Mesendoderm (in vitro differentiated cells): ENCODE measurements at places on chromosomes 3 and 15.

- no peak for DNase-seq
These were observed 17.9 kb upstream of the POLG start for GRCh38 chr15:89352476-89352875.

GRCh38 chr15:48544778-48545177 is 100.7 kb downstream of the FBN1 start:
- no peak for DNase-seq

- no peak for DNase-seq
These were observed 159.3 kb downstream of the IL1RAP start for GRCh38 chr3:190673148-190673547.

GRCh38 chr3:148863814-148864213 is 1.3 kb upstream of the CPA3 start:
- no peak for DNase-seq

DNA sequence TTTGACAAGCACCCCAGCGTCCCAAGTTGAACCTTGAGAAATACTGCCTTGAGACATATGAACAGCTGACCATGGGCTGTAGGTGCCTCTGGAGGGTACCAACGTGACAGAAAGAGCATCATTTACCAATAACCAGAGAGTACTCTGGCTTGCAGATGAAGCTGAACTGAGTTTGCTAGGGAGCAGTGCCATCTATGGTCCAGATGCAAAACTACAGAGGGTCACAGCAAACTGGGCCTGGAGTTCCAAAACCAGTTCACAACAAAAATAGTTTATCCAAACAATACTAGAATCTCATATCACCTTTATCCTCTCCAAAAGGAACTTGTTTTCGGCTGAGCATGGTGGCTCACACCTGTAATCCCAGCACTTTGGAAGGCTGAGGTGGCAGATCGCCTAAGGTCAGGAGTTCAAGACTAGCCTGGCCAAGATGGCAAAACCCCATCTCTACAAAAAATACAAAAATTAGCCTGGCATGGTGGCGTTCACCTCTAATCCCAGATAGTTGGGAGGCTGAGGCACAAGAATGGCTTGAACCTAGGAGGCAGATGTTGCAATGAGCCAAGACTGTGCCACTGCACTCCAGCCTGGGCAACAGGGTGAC is 69.3 kb downstream of the CHAC1 start:
- DNase-seq, result peak; percentile 58

GRCh38 chr3:133400006-133400515 is at the start of gene BFSP2:
Gene BFSP2, plus strand, starts transcription at chr3:133400056. Its CDS starts 28 bp downstream, at chr3:133400084.
- no peak for DNase-seq

GRCh38 chr3:71778353-71778752 is 6.6 kb downstream of the PROK2 start:
- no peak for DNase-seq

- DNase-seq, result no peak
These were observed 544.1 kb upstream of the MDFIC2 start for GRCh38 chr3:70856414-70857162.

DNA sequence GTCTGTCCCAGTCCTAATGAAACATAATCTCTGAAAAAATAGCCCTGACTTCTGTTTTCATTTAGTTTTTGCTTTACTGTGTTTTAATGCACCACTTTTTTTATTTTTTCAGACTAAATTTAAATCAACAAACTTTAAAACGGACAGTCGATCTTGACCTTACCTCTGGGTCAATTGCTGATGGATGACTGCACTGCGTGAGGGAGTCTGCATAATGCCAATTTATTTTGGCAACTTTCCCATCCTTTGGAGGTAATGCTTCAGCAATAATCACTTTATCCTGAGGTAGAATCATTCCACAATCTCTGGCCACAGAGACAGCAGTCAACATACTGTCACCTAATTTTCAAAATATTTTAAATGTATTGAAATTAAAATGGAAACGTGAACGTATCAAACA is 32.5 kb upstream of the GP5 start:
- no peak for DNase-seq

DNA sequence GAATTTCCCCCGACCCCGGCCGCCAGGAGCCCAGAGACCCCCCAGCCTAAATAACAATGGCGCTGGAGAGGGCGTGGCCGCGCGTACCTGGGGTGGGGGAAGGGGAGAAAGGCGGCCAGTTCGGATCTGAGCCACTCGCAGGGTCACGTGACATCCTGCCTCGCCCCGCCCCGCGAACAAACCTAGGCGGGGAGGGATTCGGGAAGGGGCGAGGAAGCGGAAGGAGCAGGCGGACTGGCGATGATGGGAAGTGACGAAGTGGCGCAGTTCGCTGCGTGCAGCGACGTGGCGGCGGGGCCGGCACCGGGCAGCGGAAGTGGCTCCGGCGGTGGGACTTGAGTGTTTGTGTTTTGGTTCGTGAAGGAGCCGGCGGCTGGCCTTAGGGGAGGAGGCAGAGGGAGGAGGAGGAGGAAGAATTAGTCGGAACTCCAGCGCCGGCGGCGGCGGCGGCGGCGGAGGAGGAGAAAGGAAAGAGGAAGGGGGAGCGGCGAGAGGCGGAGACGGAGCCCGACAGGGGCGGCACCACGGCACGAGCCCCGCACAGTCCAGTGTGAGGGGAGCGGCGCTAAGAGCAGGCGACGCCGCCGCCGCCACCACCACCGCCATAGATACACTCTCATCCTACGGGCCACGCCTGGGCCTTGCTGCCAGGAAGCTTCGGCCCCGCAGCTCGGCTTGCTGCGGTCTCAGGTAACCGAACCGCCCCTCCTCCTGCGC is at the start of gene RAB5A:
RAB5A (plus strand) TSS at position 266 of the 717 bp plus-strand sequence. CDS start 3,802 bp downstream, outside the sequence.
- peak; percentile 99 for DNase-seq

GRCh38 chr3:39267631-39268548 is 11.9 kb downstream of the CX3CR1 start:
- no peak for DNase-seq

GRCh38 chr15:68900027-68900426 is 30.3 kb upstream of the SPESP1 start:
- no peak for DNase-seq

DNA sequence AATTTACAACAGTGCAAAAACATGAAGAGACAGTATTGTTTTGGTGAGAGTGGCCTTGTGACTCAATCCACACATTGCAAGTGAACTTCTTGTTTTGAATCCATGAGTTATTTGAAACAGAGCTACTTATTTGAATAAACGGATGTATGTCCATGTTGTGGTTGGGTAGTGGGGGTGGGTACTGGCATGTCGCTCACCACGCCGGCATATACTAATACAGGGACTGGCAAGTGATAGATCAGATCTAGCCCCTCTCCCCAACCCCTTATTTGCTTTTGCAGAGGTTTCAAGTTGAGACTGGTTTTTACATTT is 83.8 kb downstream of the EDEM1 start:
- DNase-seq, result no peak

GRCh38 chr3:49801160-49801559 is 1.5 kb upstream of the CDHR4 start:
- DNase-seq, result no peak

- no peak for DNase-seq
These were observed 25.1 kb downstream of the MCTP2 start for GRCh38 chr15:94256511-94256910.

DNA sequence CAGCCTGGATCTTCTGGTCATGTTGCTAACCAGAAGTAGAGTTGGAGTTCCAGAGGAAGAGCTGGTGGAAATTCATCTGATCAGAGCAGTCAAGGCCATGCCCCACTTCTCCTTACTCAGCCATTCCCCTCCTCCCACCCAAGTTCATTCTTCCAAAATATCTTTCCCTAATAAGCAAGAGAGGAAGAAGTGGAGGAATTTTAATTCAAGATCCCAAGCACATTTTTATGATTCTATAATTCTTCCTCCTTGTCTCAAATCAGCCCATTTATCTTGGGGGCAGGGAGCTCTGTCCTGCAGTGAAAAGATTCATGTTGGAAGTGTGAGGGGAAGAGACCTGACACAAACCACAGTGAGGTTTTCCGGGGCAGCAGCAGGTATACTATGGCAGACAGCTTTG is 85.0 kb upstream of the GALNT15 start:
- no peak for DNase-seq

DNA sequence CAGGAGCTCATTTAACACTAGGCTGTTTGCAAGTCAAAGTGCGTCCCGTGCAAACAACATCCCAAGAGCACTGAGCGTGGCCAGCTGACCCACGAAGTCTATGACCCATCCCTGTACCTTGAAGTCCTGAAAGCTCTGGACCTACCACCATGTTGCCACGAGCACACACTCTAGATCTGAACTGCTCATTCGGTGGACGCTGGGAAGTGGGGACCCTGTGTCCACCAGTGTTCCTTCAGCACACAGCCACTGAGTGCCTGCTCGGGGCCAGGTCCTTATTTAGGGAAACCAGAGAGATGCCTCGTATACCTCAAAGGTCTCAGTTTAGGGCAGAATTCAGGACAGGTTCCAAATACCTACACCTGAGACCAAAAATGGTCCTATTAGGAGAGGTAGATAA is 236.9 kb downstream of the XXYLT1 start:
- no peak for DNase-seq

GRCh38 chr3:82293867-82294266 is 532.4 kb upstream of the GBE1 start:
- DNase-seq, result no peak

- no peak for DNase-seq
These were observed 183.3 kb upstream of the DCBLD2 start for GRCh38 chr3:99084826-99085225.

DNA sequence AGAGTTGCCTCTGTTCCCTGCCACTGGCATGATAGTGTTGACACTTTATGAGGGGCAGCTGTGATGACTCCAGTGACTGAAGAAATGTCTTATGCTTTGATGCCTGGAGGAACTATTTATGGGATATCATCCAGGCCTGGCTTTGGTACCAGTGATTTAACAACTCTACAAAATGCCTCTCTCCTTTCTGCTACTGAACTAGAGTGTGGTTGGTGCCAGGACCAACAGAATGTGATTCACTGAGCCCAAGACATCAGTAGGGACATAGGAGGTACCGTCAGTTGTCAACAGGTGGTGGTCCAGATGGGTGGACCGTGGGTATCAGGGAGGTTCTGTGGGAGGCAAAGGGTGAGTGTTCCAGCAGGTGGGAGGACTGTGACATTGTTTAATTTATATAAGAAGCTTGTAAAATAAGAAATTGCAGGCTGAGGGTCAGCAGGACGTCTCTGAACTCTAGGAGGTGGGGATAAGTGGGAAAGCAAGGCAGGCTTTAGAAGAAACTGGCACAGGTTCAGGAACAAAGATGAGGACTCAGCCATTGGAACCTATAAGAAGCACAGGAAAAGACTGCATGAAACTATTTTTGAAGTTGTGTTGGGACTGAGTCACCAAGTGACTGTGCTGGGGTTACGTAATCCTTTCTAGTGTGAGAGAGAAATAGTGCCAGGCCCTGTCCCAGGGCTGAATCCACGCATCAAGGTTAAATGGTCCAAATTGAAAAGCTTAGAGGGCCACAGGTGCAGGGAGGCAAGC is 28.5 kb upstream of the SLC7A14 start:
- DNase-seq, result peak; percentile 26

GRCh38 chr15:72315706-72316370 is 4.1 kb downstream of the CELF6 start:
- DNase-seq, result no peak

DNA sequence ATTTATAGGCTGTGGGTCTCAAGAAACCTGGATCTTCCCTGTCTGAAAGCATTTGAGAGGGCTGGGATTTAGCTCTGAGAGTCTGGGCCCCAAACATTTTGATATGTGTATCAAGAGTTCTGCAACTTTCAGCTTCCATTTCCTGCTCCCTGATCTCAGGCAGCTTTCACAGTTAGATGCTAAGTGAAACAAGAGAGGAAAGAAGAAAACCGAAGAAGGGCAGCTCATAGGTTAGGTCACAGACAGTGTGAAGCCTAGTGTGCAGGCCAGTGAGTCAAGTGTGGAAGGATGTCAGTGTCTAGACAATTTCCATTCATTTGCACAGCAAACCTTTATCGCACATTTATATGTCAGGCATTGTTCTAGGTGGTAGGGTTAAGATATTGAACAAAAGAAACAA is 173.6 kb upstream of the PROK2 start:
- DNase-seq, result no peak

DNA sequence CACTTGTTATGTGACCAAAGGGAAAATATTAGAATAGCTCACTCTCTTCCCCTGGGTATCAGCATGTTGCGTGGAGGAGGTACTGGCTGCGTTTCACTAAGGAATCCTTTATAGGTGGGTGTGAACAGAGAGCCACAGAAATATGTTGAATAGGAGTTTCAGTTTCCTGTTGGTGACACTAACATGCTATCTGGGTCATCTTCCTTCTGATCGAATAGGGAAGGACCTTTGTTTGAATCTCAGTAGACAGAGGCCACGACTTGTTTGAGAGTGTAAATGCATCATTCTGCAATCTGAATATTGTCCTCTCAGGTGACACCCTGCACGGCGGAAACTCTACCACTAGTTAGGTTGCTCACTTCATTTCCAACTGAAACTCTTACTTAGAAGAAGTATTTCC is 157.9 kb upstream of the SLC2A2 start:
- DNase-seq, result no peak

- DNase-seq, result no peak
These were observed 25.4 kb downstream of the PXK start for GRCh38 chr3:58358092-58358491.

DNA sequence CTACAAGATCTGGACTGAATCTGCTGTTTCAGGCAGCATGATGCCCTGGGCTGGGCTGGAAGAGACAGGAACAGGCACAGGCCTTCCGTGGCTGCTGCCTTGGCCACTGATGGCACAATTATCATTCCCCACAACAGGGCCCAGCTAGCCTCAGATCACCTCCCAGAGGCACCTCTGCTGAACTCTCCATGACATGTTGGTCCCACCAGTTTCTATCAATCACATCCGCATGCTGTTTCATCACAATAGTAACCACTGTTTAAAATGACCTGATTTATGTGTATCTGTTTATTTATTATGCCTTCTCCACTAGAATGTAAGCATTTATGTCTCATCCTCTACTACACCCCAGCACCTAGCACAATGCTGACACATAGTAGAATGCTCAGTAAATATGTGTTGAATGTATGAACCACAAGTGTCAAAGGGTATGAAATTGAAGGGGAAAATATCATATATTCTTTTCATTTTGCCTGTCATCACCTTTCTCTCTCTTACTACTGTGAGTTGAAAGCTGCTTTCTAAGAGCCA is 32.7 kb upstream of the ZBTB38 start:
- DNase-seq, result no peak

DNA sequence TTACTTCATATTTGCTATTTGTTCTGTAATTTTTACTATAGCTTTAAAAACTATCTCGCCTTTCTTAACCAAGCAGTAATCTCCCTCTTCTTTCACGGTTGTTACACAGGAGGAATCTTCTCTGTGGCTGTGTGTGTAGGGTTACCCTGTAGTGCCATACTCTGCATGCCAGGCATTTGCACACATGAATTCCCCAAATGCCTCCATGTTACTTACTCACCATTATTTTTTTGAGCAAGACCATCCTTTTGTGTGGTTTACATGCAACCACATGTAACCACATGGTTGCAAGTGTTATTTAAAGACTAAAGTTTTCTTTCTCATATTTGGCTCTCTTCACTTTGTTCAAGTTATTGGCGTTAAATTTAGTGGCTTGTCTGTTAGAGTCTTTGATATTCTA is 45.5 kb downstream of the HPS3 start:
- no peak for DNase-seq

- DNase-seq, result no peak
These were observed 54.1 kb upstream of the PPIB start for GRCh38 chr15:64216730-64217428.
